ENCODE measurements at places on chromosomes 3 and 15.

DNA sequence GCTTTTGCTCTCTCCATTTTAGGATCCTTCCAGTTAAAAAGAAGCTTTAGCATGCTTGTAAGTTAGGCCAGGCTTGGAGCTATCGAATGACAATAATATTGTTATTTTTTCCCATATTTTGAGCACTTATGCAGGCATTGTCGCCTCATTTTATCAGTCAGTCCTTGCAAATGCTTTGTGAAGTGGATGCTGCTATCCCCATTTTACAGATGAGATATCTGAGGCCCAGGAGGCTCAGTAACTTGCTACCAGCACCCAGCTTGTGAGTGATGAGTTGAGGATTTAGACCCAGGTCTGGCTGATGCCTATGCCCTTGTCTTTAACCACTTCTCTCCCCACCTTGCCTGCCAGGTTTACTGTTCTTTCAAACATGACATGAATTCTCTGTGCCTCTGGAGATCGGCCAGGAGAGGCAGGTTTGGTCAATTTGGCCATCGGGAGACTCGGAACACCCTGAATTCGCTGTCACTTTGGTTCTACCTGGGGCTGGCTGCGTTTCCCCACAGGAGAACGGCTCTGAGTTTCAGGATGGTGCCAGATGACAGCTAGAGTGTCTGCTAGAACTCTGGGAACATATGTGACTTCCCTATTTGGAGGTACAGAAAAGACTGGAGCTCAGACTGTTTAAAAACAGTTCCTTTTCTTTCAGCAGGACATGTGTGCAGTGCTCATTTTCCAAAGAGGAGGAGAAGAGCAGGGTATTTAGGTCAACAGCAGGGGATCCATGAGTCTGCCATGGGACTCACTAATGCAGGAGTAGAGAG is 25.5 kb upstream of the ZNF710 start:
- no peak for DNase-seq

DNA sequence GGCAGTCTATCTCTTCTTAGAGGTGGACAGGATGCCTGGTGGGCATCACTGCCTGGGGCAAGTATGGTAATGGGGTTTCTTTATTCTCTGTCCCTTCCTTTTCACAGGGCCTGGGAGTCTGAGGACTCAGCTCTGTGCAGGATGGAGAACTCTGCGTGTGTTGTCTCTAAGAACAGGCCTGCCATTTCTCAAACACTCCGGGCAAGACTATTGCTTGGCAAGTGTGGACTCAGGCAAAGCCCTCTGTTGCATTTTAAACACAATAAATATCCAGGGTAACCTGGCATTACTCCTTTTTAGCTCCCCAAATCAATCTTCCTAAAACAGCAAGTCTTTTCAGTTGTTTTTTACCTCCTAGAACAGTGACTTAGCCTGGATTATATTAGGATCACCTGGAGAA is 185.1 kb upstream of the ROPN1 start:
- DNase-seq, result no peak

DNA sequence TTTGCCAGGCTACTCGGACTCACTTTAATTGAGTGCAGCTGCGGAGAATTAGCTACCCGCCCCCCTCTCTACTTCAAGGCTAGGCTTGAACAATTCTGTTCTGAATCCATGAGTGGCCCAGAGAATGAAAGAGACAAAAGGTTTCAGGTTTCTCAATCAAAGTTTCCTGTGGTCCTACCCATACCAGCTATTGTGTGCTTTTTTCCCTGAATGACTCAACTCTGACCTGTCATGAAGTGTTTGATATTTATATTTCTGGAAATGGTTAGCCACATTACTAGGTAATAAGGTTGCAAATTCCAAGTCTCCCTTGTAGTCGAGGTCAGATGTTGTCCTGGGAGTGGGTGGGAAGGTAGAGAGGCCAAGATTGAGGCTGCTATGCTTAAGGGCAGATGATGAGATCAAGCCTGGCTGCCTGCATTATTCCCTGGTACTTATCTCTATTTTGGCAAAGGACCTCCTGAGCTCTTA is 392.7 kb upstream of the TBL1XR1 start:
- DNase-seq, result no peak

GRCh38 chr3:70531063-70531657 is 218.7 kb upstream of the MDFIC2 start:
- no peak for DNase-seq

- no peak for DNase-seq
These were observed 186.3 kb downstream of the MCTP2 start for GRCh38 chr15:94417501-94418293.

DNA sequence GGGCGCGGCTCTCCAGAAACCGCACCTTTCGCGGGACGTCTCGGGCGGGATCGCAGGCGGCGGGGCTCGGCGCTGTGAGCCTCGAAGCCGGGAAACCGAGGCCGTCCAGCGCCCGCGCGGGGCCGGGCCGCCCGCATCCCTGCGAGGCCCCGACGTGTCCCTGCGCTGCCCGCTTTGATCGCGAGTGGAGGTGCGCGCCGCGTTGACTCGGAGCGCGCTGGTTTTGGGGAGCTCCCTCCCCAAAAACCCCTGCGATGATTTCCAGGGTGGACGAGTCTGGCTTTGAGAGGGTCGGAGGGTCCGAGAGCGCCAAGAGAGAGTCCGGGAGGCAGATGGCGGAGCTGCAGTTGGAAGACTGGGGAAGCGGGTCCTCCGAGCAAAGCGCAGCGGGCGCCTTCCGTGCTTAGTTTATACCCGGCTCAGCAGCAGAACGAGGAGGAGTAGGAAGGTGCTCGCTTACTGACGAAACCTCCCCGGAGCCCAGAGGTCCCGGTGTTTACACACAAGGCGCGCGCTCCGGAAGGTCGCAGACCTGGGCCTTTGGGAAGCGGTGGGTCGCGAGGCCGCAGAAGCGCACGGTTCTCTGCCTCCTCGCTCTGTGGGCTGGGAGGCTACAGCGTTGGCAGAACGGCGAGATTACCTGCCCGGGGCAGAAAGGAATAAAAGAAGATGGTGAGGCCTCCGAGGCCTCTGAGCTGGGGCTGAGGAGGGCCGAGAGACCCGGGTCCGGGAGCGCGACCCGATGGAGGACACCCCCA is 687 bp downstream of the ALDH1A3 start:
- DNase-seq, result no peak

DNA sequence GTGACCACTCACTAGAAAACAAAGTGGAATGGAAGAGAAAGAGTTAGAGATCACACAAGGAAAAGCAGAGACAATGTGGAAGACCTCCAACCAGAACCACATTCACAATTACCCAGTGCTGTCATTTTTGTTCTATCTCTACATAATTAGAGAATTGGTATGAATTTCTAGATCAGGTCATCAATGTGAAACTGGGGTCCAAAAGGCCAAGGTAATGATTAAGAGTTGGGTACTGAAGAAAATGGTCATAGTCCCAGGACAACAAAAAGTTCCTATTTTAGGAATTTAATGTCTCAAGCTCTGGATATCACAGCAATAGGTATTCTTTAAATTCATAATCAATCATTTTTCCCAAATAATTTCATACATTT is 84.7 kb upstream of the PPIB start:
- no peak for DNase-seq

DNA sequence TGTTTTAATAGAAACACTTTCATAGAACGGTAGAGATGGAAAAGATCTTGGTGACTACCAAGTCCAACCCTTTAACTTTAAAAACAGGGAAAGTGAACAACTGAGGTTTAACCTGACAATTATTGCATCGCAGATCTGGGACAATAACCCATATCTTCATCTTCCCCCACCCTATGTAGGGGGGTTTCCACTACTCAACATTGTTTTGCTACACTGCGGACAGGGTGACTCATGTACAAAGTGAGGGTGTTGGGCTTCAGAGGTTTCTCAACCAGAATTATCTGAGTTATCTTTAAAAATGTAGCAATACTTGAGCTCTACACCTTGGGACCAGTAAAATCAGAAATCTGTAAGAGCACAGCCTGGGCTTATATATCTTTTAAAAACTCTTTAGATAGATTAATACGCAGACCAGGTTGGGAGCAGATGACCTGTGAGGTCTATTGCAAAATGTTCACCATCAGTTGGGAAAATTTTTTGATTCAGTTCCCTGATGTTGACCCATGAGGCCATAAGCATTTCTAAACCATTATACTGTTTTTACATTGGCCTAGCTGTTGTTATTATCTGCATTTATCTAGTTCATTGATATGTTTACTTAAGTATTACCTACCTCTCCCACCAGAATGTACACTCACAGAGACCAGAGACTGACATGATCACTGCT is 103.6 kb upstream of the ICE2 start:
- no peak for DNase-seq

DNA sequence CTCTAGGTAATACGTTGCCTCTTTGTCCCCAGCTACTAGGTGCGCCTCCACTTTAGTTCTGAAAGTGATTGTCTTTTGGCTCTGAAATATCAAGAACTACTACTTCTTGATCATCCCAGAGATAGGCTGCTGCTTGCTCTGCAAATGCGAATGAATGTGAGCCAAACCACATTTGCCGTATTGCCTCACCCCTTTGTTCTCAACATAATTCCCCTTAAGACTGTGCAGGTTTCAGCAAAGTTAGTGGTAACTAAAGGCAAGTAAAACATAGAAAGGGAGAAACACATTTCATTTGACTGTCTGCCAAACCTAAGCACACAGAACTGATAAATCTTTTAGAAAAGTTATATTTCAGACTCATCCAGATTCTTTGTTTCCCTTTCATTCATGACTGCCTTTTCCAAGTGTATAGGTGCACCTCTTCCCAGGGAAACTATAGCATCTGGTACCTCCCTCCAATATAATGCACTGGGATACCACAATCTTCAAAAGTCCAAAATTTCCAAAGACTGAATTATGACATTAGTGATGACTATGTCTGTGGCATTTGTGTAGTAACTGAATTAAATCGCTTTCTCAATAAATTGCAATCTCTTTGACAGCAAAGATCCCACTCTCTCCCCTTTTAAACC is 720.6 kb upstream of the CBLB start:
- DNase-seq, result no peak

- DNase-seq, result no peak
These were observed 131.0 kb upstream of the PLXNA1 start for GRCh38 chr3:126851934-126852333.

DNA sequence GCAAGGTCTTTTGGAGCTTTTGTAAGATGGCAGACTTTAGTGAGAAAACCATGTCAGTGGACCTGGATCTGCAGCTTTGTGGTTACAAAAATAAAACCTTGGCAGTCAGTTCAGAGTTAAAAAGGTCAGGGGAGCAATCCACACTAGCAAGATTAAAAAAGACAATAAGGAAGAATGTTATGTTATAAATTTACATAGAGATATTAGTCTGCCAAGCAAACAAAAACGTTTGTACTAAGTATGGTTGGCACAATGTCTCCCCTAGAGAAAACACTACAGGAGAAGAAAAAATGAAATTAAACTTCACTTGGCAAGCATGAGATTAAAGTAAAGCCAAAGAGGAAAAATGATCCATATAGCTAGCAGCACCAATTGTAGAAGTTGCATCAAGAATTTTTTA is 205.0 kb downstream of the LSAMP start:
- DNase-seq, result no peak

- no peak for DNase-seq
These were observed 139.2 kb upstream of the WNT5A start for GRCh38 chr3:55626279-55626665.

- DNase-seq, result no peak
These were observed 12.4 kb downstream of the WDR5B start for GRCh38 chr3:122403489-122403888.

- no peak for DNase-seq
These were observed 674.2 kb downstream of the TBL1XR1 start for GRCh38 chr3:176523114-176523513.

- DNase-seq, result no peak
These were observed 6.6 kb upstream of the ITIH3 start for GRCh38 chr3:52787672-52788625.

- DNase-seq, result no peak
These were observed 10.6 kb downstream of the WNT5A start for GRCh38 chr3:55476515-55476914.

DNA sequence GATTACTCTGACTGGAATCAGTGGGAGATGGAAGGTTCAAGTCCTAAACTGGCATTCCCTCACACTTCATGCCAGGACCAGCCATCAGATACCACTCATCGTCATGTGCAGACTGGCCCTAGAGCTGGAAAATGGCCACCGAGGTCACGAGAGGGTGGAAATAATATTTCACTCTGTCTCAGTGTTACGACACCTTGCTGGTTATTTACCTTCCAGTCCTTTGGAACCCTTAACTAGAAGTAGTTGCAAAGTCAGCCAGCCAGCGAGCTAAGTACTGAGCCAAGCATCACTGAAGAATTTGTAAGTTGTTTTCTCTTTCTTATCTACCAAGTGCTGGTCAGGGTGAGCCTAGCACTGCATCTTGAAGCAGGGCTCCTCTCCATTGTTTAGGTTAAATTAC is 309.9 kb upstream of the RASGRP1 start:
- DNase-seq, result no peak

- no peak for DNase-seq
These were observed 31.6 kb upstream of the PDE8A start for GRCh38 chr15:84949845-84950569.

DNA sequence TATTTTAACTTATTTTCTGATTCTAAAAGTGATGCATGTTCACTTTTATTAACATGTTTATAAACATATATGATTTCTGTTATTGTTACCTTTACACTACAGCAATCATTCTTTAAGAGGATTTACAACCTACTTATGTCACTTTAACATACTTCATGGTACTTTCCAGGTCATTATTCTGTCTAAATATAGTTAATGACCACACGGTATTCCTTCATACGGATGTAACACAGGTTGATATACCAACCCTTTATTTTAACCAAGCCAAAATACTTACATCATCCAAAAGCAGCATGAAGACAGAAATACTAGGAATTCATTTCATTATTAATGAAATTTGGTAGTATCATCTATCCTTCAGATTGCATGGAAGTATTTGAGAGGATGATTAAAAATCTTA is 18.6 kb downstream of the PIK3R4 start:
- no peak for DNase-seq

- DNase-seq, result no peak
These were observed 339.6 kb upstream of the TPRG1 start for GRCh38 chr3:188832146-188832545.

DNA sequence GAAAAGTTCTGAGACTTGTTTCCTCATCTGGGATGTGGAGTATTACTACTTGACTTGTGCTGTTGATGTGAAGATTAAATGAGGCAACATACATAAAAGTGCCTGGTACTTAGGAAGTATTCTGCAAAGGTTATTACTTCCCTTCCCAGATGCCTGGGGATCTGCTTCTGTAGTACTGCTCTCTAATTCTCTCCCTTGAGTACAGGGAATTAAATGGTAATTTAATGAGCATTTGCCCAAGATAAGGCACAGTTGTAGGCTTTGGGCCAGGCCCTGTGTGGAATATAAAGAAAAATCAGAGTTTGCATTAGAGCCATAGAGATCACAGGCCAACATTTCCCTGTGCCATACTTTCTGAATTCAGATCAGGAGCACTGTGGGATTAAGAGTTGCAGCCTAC is 84.4 kb downstream of the LARS2 start:
- no peak for DNase-seq

- DNase-seq, result no peak
These were observed 128.2 kb upstream of the OSTN start for GRCh38 chr3:191070762-191071403.

GRCh38 chr15:99167640-99168039 is 62.8 kb downstream of the SYNM start:
- no peak for DNase-seq

GRCh38 chr3:197750396-197750831 is 731 bp downstream of the FYTTD1 start:
- DNase-seq, result peak; percentile 22
